Stimulated activated naive B cell treated with anti-CD40 and anti-IgM and Interleukin-4, amounts not matched to agents 10 μg/mL and 1 μg/mL and 100 μg/mL, for 72 hours (primary cell): ENCODE measurements at places on chromosomes 1 and 21.
A peak's percentile ranks its signal among the peaks of the same experiment; 100 is the strongest.

DNA sequence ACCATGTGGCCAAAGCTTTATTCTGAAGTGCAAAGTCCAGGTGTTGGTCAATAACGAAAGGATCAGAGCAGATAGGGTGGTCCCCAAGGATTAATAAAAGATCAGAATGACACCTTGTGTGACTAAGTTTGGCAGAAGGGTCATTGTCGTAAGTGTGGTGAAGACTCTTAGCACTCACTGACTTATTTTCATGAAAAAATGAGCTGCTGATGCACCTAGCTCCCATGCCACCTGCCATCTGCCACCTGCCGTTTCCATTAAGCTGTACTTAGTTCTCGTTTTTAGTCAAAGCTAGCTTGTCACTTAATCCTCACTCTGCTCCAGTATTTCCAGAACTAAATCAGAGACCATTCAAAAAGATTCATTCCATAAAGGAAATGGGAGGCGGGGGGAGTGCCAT, 112.6 kb downstream of the SEC16B start:
- DNase-seq = no peak

GRCh38 chr1:236907205-236907604, 97.0 kb downstream of the MT1HL1 start:
- no peak for DNase-seq

- peak; percentile 62 for DNase-seq
Observed at GRCh38 chr1:20696397-20697333, 21.1 kb downstream of the KIF17 start.

GRCh38 chr1:245876586-245876985, 630.5 kb downstream of the SMYD3 start:
- no peak for DNase-seq

DNA sequence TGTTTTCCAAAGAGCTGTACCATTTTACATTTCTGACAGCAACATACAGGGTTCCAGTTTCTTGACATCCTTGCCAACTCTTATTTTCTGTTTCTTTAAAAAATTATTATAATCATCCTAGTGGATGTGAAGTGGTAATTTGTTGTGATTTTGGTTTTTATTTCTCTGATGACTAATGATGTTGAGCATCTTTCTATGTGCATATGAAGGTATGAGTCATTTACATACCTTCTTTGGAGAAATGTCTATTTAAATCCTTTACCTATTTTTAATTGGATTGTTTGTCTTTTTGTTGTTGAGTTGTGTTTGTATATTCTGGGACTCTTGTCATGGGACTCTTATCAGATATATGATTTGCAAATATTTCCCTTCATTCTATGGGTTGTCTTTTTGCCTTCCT, 20.8 kb upstream of the MPC2 start:
- DNase-seq = no peak

DNA sequence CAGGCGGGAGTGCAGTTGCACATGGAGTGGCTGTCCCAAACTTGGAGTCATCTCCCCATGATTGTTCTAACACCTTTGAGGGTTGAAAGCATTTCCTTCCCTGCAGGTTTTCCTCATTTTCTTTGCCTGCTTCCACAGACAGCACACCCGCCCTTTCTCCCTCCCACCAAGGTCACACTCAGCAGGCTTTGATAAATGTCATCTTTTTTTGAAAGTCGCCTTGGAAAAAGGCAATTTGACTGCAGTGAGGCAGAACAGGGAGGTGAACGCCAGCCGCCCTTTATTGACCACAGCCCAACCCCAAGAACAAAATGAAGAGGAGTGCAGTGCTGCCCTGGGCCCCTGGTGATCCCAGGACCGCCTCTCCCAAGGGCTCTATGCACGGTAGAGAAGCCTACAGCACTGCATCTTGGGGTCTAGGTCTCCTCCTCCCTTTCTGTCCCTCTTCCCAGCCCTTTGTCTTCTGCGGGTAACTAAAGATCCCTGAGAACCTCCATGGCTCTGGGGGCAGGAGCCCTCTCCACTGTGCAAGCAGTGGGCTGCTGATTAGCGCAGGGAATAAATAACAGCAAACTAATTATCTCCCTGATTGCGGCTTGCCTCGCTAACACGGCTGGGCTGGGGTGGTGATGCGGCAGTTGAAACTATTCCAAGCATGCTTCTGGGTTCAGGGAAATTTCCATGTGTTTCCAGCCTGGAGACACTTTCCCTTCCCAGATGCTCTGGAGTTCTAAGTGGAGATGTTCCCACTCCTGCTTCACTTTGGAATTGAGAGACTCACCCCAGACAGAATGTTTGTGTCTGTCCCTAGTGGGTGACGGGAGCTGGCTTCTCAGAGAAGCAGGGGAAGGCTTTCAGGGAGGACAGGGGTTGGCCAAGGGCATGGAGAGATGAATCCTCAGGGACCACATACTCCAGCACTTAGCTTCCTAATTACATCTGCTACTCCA, 11.8 kb upstream of the AMIGO1 start:
- DNase-seq = no peak

DNA sequence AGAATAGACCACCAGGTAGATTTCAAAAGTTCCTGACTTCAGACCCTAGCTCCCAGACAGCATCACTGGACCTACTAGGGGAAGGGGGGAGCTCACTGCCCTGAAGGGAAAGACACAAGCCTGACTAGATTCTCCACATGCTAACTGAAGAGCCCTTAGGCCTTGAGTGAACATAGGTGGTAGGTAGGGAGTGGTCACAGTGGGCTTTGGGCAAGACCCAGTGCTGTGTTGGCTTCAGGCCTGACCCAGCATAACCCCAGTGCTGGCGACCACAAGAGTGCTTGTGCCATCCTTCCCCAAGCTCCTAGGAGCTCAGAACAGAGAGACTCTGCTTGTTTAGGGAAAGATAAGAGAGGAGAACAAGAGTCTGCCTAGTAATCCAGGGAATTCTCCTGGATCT, 51.1 kb upstream of the ACADM start:
- DNase-seq = no peak

- no peak for DNase-seq
Observed at GRCh38 chr1:9019896-9020295, 6.3 kb downstream of the SLC2A7 start.

- DNase-seq = no peak
Observed at GRCh38 chr21:29248124-29248523, 50.6 kb upstream of the BACH1 start.

DNA sequence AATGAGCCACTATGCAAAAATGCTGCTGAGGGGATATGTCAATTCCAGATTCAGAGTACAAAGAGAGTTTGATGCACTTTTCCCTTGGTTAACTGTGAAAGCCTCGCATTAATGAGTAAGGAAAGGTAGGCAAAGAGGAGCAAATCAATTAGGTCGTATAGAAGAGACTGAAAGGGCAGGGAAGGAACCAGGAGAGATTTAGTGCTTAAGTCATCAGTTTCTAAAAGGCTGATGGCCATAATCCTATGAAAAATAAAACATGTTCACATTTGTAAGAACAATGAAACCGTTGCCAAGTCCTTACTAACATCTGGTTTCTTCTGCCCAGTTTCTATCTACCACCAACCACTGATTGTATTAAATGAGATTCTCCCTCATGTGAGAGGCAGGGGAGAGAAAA, 118.4 kb upstream of the PALMD start:
- DNase-seq = no peak

DNA sequence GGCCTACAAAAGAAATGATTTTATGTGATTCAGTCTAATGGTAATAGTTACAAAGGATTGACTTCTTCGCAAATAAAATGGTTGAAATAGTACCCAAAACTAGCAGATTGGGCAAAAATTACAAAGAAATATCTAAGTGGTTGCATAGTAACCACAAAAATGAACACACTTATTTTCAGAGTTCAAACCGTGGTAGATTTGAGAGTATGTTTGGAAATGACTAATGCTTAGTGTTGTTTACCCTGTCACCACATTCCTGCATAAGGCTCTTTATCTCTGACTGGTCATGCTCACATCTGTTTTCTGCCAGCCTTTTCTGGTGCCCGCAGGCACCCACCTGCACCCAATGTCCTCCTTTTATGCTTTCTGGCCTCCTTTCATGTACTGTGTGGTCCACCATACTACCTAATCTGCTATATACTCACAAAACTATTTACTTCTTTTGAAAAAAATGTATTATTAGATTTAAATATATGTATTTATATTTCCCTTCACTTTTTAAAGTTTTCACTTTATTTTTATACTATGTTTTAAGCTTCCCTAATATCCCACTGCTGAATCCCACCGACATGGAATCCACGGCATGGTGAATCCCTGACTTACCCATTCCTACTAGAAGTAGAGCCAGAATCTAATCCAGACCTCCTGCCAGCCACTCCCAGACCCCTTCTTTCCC, 30.3 kb downstream of the PTPRC start:
- no peak for DNase-seq
